Karpas-422 (cell line): ENCODE measurements at places on chromosomes 4 and X.
A peak's percentile ranks its signal among the peaks of the same experiment; 100 is the strongest.

- DNase-seq = peak; percentile 44
These were observed 45.5 kb upstream of the PRKG2 start for GRCh38 chr4:81260443-81261101.

GRCh38 chr4:4368809-4369580 is 17.9 kb upstream of the NSG1 start:
- DNase-seq = no peak

- no peak for DNase-seq
These were observed 43.9 kb upstream of the PDLIM5 start for GRCh38 chr4:94407846-94408245.

GRCh38 chr4:44522761-44523445 is 74.3 kb upstream of the KCTD8 start:
- DNase-seq = no peak

DNA sequence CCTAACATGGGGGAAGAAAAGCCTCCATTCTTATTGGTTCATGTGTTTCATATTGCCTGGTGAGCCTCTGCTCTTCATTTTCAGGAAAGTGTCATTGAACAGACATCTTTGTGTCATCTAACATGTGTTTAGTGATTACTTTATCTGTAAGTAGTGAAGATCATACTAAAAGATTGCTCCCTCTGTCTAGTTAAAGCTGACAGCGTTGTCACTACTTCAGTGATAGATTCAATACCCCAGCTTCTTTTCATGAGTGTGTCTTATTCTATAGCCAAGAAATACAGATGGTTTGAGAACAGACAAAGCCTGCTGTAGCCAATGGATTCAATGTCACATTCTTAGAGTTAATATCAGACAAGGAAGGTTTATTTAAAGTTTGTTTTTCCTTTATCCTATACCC is 85.1 kb downstream of the NKX6-1 start:
- DNase-seq = no peak

- no peak for DNase-seq
These were observed 15.0 kb downstream of the RPS4X start for GRCh38 chrX:72262077-72262476.
